ENCODE measurements at places on chromosomes 4 and X.

GRCh38 chr4:7908668-7909067, 31.0 kb downstream of the AFAP1 start:
- DNase-seq = no peak

- no peak for DNase-seq
Observed at GRCh38 chrX:101081231-101081630, 2.6 kb downstream of the TMEM35A start.

- DNase-seq = no peak
Observed at GRCh38 chrX:19063030-19063429, 59.2 kb downstream of the ADGRG2 start.

DNA sequence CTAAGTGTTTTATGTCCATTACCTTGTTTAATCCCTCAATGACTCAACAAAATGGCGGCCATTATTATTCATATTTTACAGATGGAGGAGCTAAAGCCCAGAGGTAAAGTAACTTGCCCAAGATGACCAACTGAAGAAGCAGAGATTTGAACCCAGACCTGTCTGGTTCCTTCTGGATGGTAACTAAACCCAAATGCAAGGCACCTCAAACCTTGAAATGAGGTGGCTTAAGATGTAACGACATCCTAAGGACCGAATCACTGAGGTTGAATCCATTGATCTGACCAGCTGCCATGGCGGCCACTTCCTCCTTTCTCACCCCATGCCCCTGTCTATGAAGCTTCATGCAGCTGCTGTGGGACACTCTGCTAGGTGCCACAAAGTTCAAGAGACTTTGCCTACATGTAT, 932 bp downstream of the TLR10 start:
- DNase-seq = no peak

DNA sequence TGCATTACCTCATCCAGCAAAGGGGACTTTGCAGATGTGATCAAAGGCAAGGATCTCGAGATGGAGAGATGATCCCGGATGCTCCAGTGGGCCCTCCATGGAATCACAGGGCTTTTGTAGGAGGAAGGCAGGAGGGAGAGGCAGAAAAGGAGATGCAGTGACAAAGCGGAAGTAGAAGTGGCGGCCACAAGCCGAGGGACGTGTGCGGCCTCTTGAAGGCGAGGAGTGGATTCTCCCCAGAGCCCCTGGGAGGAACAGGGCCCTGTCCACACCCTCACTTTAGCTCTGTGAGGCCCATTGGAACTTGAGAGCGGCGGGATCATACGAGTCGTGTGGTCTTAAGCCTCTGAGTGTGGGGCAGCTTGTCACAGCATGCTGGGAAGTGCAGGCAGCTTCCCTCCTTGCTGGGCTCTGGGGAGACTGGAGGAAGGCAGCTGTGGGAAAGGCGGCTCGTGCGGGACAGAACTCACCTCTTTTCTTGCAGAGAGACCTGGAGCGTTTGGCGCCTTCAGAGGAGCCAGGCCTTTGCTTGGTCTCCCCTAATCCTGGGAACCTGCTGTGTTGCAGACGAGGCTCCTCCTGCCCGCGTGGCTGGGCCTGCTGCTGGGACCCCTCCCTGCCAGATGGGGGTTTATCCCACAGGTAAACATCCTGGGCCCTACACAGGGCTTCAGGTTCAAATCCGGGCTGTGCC, 10.2 kb downstream of the SH3TC1 start:
- no peak for DNase-seq

DNA sequence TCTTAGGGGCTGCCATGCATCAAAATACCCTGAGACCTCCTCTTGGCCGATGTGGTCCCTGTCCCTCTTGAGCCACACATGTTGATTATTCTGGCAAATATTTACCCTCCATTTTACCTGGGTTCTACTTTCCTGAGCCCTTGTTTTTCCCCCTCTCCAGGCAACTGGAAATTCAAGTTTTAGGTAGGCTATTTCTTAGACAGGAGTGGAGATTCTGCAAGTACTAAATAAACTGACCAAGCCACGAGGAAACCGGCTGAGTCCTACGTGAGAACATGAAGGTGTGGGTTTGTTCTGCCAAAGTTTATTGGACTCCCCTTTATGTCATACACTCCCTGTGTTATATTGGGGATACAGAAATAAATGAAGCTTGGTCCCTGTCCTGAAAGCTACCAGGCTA, 88.1 kb downstream of the RTL5 start:
- no peak for DNase-seq

DNA sequence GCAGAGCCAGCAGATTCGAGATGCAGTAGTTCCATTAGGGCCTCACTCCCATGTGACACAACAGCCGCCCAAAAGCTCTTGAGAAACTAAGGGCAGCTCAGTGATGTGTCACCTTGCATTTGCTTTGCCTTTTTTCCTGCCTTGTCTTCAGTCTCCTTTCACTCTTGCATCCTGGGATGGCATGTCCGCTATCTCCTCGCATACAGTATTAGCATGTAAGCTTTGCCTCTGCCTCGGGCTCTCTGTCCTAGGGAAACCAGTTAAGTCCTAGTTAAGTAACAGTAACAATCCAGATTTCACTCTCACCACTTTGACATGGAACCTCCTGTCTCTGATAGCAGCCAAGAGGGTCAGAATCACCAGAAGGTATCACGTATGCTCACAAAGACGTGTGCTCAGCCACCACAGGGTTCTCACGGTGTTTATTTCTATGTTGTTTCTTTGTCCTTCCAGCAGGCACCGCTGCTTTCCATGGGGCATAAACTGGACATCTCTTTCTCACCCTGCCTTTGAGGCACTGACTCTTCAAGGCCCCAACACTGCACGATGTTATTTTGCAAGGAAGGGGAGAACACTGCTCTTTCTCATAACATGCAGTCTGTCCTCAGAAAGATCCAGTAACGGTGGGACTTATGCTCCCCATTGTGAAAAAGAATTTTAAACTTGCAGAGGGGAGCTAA, 26.7 kb upstream of the SORBS2 start:
- DNase-seq = no peak

DNA sequence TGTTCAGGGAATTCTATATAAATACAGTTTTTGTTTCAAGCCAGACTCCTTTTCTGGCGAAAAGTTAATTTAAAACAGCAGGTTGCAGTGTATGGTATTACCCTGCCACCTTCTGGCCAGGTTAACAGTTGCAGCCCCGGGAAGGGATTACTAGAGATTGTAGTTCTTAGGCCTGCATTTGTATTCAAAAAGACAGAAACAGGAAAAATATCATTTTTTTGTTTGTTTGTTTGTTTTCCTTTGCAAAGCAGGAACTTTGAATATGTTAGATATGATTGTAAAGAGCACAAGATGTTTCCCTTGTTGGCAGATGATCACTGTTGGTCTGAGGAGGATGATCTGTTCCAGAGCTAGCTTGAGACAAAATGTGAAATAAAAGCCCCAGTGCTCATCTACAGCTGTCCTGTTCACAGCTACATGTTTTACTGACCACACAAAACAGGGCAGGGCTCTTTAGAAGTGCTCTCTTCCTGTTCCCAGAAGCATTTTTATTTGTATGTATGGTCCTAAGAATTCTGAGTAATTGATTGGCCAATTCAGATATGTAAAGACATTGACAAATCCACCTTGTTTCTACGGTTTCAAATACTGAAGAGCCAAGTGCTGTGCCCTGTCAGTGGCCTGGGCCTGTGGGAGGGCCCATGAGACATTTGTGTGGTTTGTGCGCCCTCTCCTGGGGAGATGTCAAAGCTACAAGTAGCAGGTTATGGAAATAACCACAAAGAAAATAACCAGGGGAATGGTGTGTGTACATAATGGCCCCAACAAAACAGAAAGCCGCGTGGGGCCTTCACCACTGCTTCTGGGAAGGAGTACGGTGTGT, 57.9 kb downstream of the CLDN22 start:
- DNase-seq = peak; percentile 75

- DNase-seq = peak; percentile 32
Observed at GRCh38 chr4:2163311-2163821, 78.6 kb downstream of the HAUS3 start.

DNA sequence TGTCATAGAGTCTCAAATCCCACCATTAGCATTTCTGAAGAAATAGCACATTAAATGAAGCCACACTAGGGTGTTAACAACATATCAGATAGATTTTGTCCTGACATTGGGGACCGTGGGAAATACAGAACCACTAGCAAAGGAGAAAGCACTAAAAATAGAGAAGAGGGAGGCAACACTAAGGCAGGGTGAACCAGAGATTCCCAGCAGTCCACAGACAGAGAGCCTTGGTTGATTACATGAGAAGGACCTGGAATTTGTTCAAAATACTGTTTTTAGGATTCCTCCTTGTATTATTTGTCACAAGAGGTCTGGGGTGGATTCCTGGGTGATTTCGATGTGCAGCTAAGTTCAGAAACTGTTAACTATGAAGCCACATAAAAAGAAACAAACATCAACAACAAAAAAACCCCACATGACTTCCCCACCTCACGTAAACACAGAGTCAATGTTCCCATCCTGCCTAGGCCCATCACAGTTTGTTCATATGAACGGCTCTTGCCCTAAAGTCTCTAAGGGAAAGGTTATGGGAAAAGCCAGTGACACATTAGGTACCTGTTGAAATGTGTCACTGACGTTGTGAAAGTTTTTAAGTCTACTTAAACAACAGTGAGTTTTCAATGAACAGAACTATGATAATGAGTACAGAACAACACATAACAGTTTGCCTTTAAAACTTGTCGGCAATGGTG, 23.6 kb upstream of the GRSF1 start:
- no peak for DNase-seq

GRCh38 chr4:148248824-148249223, 193.4 kb downstream of the NR3C2 start:
- DNase-seq = no peak

DNA sequence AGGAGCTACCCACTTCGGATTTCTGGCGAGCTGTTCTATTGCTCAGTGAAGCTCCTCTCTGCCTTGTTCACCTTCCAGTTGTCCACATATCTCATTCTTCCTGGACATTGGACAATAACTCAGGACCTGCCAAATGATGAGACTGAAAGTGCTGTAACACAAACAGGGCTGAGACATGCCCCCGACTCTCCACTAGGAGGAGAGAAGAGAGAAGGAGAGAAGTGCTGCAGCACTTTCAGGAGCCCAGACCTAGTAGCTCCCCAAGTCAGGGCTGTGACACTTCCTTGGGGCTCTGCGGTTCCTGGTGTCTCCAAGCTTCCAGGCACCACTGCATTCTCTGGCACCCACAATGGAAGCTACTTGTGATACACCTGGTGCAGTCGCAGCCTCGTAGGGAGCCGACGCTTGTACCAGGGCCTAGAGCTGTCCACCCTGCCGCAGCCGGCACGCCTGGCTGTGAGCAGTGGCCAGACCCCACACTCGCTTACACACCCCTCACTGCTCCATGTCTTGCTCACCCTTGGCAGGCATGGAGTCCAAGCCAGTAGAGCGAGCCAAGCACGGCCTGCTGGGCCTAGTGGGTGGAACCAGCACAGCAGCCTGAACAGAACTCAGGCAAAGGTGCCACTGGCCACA, 234.9 kb downstream of the TECRL start:
- no peak for DNase-seq

DNA sequence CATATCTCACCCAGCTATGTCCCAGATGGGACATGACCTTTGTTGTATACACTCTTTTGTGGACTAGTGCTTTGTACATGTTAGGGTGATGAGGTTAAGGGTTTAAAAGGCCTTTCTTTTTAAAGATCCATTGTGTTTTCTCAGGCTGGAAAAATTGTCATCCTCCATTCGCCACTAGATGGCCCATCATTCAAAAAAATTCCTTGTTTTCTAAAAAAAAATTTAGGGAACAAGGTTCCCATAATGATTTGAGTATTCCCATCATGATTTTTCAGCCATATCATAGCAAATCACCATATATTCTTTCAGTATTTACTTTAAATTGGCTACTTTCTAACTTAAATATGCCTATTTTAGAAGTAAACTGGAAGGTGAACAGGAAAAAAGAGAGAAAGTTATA, 91.9 kb upstream of the TMEM164 start:
- DNase-seq = no peak

GRCh38 chr4:165785337-165785736, 87.7 kb upstream of the TLL1 start:
- DNase-seq = no peak

GRCh38 chr4:138475116-138475515, 233.0 kb upstream of the SLC7A11 start:
- DNase-seq = no peak

GRCh38 chrX:12844319-12844718, 22.6 kb upstream of the TLR7 start:
- no peak for DNase-seq

DNA sequence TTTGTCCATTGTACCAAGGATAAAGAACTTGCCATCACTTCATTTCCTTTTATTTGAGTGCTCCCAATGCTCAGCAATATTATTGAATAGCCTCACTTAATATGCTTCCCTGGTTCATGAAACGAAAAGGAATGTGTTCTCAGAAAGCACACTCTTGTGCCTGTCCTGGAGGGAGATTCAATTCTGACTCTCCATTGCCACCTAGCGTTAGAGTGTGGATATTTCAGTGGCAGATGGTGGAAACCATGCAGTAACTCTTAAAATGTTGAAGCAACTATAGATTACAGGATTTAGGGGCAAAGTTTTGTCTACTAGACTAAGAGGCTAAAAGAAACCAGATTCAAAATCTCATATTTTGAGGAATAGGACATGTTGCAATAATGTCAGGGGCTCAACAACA, 36.0 kb downstream of the GAB3 start:
- no peak for DNase-seq

DNA sequence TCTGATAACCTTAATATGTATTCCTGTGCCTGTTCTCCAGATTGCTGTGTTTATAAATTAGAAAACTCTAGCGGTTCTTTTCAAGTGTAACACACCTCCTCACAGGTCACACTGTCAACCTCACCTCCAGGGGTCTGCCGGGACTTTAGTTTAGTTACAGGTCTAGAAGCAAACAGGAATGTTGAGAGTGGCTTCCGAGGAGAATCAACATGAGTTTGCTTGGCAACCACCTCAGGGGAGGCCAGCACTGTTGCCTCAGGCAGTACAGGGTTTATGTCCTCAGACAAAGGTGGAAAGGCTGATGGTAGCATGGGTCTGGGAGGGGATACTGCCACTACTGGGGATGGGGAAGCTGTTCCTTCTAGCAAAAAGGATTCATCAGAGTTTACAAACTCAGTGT, 438.0 kb downstream of the DTHD1 start:
- DNase-seq = no peak

GRCh38 chr4:184688447-184688846, 38.9 kb downstream of the PRIMPOL start:
- DNase-seq = no peak

- no peak for DNase-seq
Observed at GRCh38 chr4:2155246-2155645, 86.7 kb downstream of the HAUS3 start.

DNA sequence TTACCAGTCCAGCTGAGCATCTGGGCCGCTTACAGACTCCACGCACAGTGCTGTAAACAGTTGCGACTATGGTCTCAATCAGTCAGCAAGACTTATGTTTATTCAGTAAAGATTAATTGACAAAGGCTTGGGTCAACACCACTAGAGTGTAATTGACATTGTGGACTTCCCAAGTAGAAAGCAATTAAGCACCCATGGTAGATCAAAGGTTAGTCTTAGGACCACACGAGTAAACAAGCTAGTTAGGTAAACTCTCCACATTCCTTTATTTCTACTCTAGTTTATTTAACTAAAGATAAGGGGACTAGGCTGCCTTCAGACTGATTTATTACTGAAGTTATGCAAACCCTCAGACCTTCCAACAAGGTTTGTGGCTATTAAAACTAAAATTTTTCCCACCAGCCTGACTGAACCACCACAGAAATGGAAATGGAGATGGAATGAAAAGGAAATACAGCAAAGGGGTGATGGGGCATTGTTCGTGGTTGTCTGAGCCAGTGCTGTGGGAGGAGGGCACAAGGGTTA, 44.2 kb downstream of the MTHFD2L start:
- DNase-seq = no peak

GRCh38 chr4:101192244-101192643, 155.1 kb downstream of the PPP3CA start:
- DNase-seq = no peak

Measured in right cardiac atrium (tissue), 5 donors.